Mesendoderm (in vitro differentiated cells): ENCODE measurements at places on chromosomes 1 and 21.
A peak's percentile ranks its signal among the peaks of the same experiment; 100 is the strongest.

- peak; percentile 91 for DNase-seq
Observed at GRCh38 chr1:228416217-228416933, at the start of gene TRIM17. Gene TRIM17, minus strand, starts transcription at chr1:228416861. Its CDS starts 1,789 bp downstream, at chr1:228415072.

GRCh38 chr1:1039145-1039910, 19.4 kb downstream of the AGRN start:
- no peak for DNase-seq

- DNase-seq: no peak
Observed at GRCh38 chr1:192224396-192224795, 66.1 kb downstream of the RGS18 start.

- DNase-seq: no peak
Observed at GRCh38 chr1:7235871-7236517, 450.7 kb downstream of the CAMTA1 start.

DNA sequence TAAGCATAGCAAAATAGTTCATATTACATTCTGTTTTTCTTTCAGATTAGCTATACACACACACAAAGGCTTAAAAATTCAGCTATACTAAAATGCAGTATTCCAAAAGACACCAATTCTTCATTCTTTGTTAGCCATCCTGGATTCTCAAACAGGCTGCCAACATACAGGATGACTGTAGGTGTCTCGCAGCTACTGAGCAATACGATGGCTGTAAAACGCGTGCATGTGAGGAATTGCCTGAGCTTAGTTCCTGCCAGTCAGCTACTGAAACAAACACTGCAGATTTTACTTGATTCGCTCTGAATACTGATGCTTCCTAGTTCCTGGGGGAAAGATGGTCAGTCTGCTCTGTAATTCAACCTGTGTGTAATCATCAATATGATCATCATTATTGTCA, 24.7 kb upstream of the HMGN1 start:
- peak; percentile 66 for DNase-seq

DNA sequence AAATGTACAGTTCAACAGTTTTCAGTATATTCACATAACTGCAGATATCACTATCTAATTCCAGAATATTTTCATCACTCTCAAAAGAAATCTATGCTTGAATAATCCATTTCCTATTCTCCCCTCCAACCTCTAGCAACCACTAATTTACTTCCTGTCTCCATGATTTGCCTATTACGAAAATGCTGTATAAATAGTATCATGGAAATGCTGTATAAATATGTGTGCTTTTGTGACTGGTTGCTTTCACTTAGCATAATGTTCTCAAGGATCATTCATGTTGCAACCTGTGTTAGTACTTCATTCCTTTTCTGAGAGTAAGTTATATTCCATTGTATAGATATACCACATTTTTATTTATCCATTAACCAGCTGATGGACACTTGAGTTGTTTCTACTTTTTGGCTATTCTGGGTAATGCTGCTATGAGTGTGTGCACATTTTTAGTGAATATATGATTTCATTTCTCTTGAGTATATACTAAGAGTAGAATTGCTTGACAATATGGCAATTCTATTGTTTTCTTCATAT, 115.6 kb downstream of the TNFSF18 start:
- no peak for DNase-seq

- no peak for DNase-seq
Observed at GRCh38 chr1:196466654-196467053, 141.6 kb downstream of the KCNT2 start.

- no peak for DNase-seq
Observed at GRCh38 chr1:99877568-99877967, 27.4 kb downstream of the AGL start.

DNA sequence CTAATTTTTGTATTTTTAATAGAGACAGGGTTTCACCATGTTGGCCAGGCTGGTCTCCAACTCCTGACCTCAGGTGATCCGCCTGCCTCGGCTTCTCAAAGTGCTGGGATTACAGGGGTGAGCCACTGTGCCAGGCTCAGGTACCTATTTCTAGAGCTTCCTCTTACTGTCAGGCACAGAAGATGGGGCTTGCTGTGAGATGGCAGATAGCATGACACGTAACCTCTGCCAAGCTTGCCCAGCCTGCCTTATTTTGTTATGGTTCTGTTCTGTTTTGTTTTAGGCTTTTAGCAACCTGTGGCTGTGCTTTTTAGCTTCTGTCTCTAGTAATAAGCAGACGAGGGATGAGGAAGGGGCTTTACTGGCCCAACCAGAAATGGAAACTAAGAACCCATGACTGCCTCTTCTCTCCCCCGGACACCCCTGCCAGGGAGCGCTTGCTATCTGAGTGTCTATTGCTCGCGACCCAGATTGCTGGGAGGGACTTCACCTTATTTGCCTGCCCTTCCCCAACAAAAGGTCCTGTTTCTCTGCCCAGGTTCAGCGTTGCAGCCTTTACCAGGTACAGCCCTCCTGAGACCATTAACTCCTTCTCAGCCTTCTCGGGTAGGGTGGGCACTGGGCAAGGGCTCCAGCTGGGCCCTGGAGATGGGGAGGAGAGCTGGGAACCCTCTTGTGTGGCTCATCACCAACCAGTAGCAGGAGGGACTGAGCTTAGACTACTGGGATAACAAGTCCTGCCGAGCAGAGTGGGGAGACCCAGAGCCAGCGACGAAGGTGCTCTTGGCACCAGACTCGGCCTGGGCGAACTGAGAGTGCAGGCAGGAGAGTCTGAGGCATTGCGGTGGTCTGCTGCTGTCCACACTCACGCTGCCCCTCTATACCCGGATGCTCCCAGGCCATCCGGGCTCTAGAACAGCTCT, 13.5 kb upstream of the LGR6 start:
- no peak for DNase-seq

- no peak for DNase-seq
Observed at GRCh38 chr1:236750928-236751327, 44.2 kb upstream of the MTR start.

- DNase-seq: no peak
Observed at GRCh38 chr1:162710345-162710744, 78.1 kb downstream of the DDR2 start.

DNA sequence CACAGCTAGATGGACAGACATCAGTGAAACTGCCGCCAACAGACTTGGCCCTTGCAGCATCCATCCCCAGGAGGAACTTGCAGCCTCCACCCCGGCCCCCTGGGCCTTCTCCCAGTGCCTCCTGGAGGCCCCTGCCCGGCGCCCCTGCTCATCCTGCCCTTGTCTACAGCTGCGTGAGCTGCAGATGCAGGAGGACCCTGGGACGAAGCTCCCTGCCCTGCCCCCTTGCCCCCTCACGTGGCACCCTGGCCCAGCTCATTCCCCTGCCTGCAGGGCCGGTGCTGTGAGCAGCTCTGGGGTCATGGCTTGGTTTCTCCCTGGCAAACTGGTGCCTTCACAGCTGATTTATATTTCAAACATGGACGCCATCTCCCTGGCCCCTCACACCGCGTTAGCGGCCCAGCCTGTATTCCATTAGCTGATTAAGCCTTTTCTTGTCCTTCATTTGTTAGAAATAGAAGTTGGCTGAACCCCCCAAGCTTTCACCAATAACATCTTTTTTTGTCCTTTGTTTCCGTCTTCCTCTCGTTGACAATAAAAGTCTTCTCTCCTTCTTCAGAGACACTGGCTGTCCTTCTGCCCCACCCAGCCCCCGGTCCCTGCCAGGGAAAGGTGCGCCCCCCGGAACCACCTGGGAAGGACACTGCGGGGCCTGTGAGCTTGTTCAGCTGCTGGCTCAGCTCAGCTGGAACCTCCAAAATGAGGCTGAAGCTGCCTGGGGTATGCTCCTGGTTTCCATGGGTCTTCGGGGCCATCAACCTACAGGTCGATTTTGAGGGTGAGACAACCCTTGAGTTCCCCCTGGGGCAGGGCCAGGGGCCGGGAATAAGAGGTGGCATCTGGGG, 34.0 kb upstream of the SLC19A1 start:
- DNase-seq: no peak

- DNase-seq: no peak
Observed at GRCh38 chr1:147091801-147092200, 80.5 kb downstream of the PRKAB2 start.

DNA sequence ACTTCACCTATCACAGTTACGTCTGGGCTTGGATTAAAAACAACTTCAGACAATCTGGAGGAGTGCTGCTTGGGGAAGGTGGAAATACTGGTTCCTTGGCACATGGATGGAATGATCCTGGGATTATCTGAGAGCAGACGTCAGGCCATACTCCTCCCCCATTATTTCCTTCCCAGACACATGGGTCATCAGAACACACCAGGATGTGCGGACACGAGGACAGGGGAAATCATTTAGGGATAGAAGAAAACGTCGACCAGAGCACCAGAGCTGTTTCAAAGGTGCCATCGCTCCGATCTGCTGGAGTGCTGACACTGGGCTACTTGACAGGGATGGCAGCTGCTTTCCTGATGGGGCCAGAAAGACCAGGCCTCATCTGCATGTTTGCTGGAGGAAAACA, 31.8 kb upstream of the ANGPTL7 start:
- DNase-seq: no peak

DNA sequence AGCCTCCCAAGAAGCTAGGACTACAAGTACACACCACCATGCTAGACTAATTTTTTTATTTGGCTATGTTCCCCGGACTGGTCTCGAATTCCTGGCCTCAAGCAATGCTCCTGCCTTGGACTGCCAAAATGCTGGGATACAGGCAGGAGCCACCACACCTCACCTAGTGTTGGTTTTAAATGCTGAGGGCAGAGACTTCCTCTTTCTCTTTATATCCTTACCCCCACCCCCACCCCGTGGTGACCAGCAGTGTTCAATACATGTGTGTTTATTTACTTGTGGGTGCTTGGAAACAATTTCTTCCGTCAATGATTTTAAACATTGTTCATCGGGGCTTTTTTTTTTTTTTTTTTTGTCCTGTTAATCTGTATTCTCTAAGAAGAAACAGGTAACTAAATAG, 158.9 kb downstream of the ZBTB18 start:
- no peak for DNase-seq

DNA sequence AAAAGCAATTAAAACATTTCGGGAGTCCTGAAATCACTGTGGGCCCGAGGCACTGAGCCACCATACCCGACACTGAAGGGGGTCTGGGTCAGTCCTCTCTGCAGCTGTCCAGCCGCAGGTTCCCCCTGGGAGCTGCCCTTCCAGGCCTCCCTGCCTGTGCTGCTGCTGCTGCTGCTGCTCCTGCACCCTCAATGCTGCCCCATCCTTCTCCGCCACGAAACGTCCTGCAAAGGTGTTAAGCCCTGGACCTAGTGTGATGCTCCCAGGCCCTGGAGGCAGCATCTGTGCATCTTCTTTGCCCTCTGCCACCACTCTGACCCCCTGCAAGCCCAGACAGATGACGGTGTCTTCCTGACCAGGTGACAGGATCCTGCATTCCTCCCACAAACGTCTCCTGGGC, 513.3 kb downstream of the NPHP4 start:
- no peak for DNase-seq

DNA sequence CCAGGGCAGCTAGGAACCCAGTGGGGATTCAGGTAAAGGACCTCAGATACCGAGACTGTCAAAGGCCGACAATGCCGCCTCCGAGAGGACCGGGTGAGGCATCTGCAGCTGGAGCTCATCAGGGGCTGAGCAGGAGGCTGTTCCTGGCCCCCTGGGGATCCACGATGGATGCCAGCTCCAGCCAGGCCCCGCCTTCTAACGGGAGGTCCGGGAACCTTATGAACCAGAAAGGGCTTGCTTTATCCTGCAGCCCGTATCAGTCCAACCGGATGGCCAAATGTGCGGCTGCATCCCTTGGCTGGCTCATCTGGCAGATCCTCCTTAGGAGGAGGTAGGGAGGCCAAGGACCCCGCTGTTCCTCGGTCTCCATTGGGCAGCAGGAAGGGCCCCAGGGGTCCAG, 32.0 kb downstream of the SLC45A1 start:
- no peak for DNase-seq

DNA sequence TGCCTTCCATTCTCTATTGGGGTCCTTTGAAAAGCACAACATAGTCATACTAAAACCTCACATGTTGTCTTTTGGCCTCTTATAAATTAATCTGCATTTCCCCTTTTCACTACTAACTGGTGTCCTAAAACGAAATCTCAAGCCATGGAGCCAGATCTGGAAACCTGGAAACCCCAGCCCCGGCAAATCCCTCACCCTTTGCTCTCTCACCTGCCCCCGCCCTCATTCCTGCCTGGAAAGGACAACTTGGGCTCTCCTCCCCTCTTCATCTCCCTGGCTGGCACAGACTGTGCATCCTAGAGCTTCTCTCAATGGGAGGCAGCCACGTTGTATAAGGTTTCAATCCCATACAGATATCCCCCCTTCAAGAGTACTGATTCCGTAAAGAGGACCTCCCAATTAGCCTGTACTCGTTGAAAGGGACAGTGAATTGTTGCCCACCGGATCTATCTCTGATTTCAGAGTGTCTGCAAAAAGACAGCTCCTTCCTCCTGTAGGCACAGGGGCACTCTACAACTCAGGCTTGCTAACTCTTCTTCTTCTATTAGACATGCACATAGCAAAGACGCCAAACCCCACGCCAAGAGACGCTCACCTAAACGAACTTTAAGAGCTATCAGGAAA, 1.4 kb downstream of the DUSP10 start:
- DNase-seq: no peak

DNA sequence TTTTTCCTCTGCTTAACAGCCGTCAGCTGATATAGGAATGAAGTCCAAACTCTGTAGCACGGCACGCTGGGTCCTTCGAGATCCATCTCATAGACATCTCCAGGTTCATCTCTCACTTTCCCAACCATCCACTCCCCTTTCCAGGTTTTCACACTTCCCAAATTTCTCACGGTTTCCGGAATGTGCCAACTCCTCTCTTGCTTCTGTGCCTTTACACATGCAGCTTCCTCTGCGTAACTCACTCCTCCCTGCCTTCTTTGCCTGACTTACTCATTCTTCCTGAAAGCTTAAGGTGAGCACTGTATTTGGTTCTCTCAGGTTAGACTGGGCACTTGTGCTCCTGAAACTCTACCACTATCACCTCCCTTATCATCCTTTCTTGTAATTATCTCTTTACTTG, 168.4 kb downstream of the PCNX2 start:
- DNase-seq: peak; percentile 54

DNA sequence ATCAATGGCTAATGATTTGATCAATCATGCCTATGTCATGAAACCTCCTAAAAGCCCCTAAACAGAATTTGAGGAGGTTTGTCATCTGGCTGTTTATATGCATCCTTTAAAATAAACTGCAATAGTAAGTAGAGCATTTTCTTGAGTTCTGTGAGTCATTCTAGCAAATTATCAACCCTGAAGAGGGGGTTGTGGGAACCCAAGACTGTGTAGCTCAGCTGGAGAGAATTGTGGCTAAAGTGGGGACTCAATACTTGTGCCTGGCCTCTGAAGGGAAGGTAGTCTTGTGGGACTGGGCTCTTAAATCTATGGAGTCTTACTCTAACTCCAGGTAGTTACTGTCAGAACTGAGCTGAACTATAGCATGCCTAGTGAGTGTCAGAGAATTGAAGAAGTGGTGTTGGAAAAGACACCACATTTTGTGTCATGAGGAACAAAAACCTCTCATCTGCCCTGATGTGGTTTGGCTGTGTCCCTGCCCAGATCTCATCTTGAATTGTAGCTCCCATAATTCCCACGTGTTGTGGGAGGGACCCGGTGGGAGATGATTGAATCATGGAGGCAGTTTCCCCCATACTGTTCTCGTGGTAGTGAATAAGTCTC, 402.4 kb downstream of the USH2A start:
- DNase-seq: no peak

- DNase-seq: no peak
Observed at GRCh38 chr1:50521703-50522102, 98.5 kb upstream of the DMRTA2 start.

- DNase-seq: no peak
Observed at GRCh38 chr1:220776254-220776653, 10.5 kb upstream of the MTARC1 start.
